ENCODE measurements at places on chromosomes 5 and 9. TPM values are rescaled to one million over a fixed set of nuclear protein-coding genes. Genes with fewer than 3 reads are reported as not detected.

Gene ABO
- total RNA-seq, result 1.5 TPM

Gene HACD4
- 15.4 TPM for total RNA-seq

GRCh38 chr5:143660625-143661024 lies 151.3 kb upstream of the HMHB1 start:
- DNase-seq, result no peak

DNA sequence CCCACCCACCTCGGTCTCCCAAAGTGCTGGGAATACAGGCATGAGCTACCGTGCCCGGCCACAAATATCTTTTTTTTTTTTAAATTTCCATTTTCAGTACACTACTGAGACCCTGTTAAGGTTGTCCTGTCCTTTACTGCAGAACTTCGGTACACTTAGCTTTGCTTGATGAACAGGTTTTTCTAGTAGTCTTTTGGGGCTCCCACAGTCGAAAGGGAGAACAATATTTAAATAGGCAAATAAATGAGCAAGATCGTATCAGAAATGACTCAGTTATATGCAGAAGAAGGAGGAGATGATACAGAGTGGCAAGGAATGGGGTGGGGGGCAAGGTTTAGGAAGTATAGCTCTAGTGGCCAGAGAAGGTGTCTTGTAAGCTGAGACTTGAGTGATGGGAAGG lies 52.7 kb downstream of the MSX2 start:
- DNase-seq, result no peak

- peak; percentile 81 for DNase-seq
Measured at GRCh38 chr9:92645041-92645440, 24.9 kb downstream of the IPPK start.

Data from esophagus muscularis mucosa (tissue), 4 donors.